Skin of body (tissue), 3 donors: ENCODE measurements at places on chromosomes 2 and 18.

GRCh38 chr2:237459226-237459625 is 27.8 kb upstream of the MLPH start:
- no peak for DNase-seq

GRCh38 chr2:239295377-239296019 is 105.3 kb downstream of the HDAC4 start:
- no peak for DNase-seq

GRCh38 chr2:119937680-119938079 is 75.2 kb upstream of the EPB41L5 start:
- DNase-seq = no peak

- no peak for DNase-seq
Observed at GRCh38 chr18:67232406-67232805, 284.1 kb downstream of the DSEL start.

- DNase-seq = no peak
Observed at GRCh38 chr2:203175371-203175770, 63.4 kb upstream of the CYP20A1 start.
